Small intestine (tissue), 16 donors: ENCODE measurements at places on chromosomes 11 and 22. TPM values are rescaled to one million over a fixed set of nuclear protein-coding genes. Genes with fewer than 3 reads are reported as not detected.

DNA sequence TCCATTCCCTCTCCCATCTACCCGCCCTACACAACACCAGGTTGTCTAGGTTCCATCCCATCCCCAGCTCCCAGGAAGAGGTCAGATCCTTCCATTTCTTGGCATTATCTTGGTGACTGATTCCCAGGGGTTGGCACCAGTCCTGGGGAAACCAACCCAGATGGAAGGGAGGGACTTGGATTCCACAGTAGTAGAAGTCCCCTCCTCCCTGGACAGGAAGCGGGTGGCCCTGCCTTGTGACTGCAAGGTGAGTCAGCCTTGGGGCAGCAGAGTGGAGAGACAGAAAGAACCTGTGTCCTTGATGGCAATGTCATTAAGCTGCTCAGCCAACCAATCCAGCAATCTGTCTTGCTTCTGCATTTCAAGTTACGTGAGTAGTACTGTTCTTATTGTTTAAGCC lies 26.5 kb downstream of the SYT13 start:
- peaks cover 15% of the 10 kb centered on the region for H3K36me3 ChIP-seq
- peaks cover 33% of the 10 kb centered on the region for H3K4me1 ChIP-seq
- peak; percentile 95 for DNase-seq
- no peak overlapping the region for H3K4me3 ChIP-seq
- H3K27ac ChIP-seq = peak overlapping the region; percentile 71

DNA sequence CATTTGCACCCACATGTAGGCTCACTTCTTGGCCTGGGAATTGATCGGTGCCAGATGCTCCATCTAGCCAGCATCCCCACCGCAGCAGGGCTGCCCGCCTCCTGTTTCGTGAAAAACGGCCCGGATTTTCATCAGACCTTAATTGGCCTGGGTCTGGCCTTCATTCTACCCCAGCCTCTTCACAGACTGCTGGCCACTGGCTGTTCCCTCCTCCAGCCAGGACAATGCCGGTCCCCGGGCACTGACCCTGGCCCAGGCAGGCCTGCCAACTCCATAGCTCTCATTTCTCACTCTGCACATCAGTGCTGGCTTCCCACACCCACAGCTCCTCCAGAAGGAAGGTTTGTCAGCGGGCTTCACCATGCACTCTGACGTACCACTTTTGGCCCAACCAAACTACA lies 27.9 kb downstream of the TIMP3 start:
- H3K4me1 ChIP-seq = no peaks in the 10 kb centered on the region
- no peak overlapping the region for H3K27ac ChIP-seq
- H3K4me3 ChIP-seq = no peak overlapping the region
- H3K36me3 ChIP-seq = no peaks in the 10 kb centered on the region
- no peaks in the 10 kb centered on the region for H3K27me3 ChIP-seq
- no peak for DNase-seq

DNA sequence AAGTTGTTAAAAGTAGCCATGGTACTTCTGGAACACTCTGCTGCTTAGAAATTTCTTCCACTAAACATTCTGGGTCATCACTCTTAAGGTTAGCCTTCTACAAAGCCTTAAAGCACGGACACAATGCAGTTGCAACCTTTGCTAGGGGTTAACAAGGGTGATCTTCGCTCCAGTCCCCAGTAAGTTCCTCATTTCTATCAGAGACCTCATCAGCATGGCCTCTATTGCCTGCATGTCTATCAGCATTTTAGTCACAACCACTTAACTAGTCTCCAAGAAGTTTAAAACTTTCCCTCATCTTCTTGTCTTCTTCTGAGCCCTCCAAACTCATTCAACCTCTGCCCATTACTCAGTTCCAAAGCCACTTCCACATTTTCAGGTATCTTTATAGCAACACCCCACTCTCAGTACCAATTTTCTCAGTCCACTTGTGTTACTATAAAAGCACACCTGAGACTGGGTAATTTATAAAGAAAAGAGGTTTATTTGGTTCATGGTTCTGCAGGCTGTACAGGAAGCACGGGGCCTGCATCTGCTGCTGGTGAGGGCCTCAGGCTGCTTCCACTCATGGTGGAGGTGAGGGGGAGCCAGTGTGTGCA lies 48.7 kb upstream of the TH start:
- no peaks in the 10 kb centered on the region for H3K27me3 ChIP-seq
- H3K27ac ChIP-seq = no peak overlapping the region
- no peak overlapping the region for H3K4me3 ChIP-seq
- H3K36me3 ChIP-seq = no peaks in the 10 kb centered on the region

- no peaks in the 10 kb centered on the region for H3K4me1 ChIP-seq
- H3K36me3 ChIP-seq = no peaks in the 10 kb centered on the region
- H3K4me3 ChIP-seq = no peak overlapping the region
- DNase-seq = no peak
- no peak overlapping the region for H3K27ac ChIP-seq
Observed at GRCh38 chr11:93972790-93973189, 48.4 kb upstream of the HEPHL1 start.

DNA sequence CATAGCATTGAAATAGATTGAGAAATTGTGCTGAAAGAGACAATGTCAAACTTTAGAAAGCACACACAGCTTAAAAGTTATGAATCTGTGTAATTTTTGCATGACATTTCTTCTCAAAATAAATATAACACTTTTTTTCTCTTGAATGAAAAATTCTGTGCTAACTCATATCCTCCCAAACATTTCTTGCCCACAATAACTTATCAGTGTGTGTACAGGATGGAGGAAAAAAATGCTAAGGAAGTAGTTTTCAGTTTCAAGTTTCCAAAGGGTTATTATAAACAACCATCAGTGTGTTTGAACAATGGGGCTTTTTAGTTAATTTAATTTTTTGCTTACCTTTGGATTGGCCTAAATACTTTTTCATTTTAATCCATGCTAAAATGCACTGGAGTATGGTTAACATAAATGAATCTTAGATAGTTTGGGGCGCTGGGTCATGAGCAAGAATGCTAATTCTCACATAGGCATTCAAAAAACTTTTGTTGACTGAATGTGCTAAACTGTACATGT lies 82.9 kb upstream of the ARHGAP20 start:
- H3K36me3 ChIP-seq = no peaks in the 10 kb centered on the region
- H3K4me1 ChIP-seq = no peaks in the 10 kb centered on the region
- H3K27ac ChIP-seq = no peak overlapping the region
- no peak overlapping the region for H3K4me3 ChIP-seq
- no peaks in the 10 kb centered on the region for H3K27me3 ChIP-seq

DNA sequence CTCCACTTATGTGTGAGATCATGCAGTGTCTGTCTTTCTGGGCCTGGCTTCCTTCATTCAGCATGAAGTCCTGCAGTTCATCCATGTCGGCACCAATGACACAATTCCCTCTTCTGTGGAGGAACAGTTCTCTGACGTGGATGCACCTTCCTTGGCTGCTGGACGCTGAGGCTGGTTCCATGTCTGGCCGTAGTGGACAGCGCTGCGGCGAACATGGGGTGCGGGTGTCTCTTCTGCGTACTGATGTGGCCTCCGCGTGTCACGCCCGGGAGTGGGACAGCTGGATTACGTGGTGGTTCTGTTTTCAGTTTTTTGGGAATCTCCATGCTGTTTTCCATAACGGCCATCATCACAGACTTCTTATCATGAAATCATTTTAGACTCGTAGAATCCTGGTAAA lies 16.9 kb upstream of the MUC2 start:
- H3K36me3 ChIP-seq = no peaks in the 10 kb centered on the region
- no peak for DNase-seq
- H3K4me3 ChIP-seq = no peak overlapping the region
- H3K4me1 ChIP-seq = peaks cover 2% of the 10 kb centered on the region
- H3K27ac ChIP-seq = no peak overlapping the region
- H3K27me3 ChIP-seq = no peaks in the 10 kb centered on the region

- no peak overlapping the region for H3K4me3 ChIP-seq
- DNase-seq = no peak
- no peaks in the 10 kb centered on the region for H3K27me3 ChIP-seq
- H3K36me3 ChIP-seq = no peaks in the 10 kb centered on the region
- no peak overlapping the region for H3K27ac ChIP-seq
- H3K4me1 ChIP-seq = no peaks in the 10 kb centered on the region
Observed at GRCh38 chr11:10243896-10244575, 50.0 kb downstream of the SBF2 start.

Gene EMSY
- 16.4 TPM for polyA plus RNA-seq

Gene SLC25A45
- 26.2 TPM for polyA plus RNA-seq

Gene MYOD1
- not detected for polyA plus RNA-seq

Gene OR5P2
- polyA plus RNA-seq = not detected

Gene SEPTIN3
- not detected for polyA plus RNA-seq

Gene BDNF
- not detected for polyA plus RNA-seq

Gene OR2AT4
- not detected for polyA plus RNA-seq
